ENCODE measurements at places on chromosomes 7 and 10.

- DNase-seq: peak; percentile 26
These were observed at the start of gene KCND2 for GRCh38 chr7:120272701-120273475. Gene KCND2 (plus strand): TSS chr7:120273175.

DNA sequence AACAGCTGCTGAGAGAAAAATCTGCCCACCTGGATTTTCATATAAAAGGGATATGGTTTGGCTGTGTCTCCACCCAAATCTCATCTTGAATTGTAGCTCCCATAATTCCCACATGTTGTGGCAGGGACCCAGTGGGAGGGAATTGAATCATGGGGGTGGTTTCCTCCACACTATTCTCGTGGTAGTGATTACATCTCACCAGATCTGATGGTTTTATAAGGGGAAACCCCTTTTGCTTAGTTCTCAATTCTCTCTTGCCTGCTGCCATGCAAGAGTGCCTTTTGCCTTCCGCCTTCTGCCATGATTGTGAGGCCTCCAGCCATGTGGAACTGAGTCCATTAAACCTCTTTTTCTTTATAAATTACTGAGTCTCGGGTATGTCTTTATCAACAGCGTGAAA, 20.8 kb upstream of the MKI67 start:
- DNase-seq: peak; percentile 10

- peak; percentile 20 for DNase-seq
These were observed 196.8 kb downstream of the RNLS start for GRCh38 chr10:88386204-88386788.

DNA sequence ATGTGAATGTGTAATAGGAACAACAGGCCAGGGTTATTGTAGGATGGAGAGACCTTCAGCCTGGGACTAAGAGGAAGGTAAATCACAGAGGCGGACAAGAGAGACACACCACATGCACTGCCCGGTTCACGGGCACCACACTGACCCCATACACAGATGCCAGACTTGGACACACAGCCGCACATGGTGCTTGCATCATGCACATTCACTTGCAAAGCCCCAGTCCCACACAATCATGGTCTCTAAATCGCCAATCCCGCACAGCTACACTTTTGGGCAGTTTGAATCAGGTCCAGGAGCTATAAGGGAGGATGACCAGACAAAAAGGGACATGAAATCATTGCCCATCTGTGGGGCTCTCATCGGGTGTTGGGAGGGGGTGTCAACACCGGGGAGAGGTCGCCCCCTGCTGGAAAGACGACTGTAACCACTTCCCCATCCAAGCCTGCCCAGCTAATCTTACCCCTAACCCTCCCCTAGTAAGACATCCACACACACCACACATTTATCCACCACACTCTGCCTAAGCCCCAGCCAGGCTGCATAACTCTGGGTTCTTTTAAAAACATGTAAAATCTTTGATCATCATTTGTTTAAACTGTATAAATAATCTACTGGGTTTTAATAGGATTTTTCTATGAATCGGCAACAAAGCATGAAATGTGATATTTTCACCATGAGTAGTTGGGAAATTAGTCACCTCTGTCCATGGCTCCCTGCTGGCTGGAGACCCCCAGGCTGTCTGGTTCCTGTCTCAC, 40.5 kb upstream of the SLF2 start:
- peak; percentile 44 for DNase-seq

DNA sequence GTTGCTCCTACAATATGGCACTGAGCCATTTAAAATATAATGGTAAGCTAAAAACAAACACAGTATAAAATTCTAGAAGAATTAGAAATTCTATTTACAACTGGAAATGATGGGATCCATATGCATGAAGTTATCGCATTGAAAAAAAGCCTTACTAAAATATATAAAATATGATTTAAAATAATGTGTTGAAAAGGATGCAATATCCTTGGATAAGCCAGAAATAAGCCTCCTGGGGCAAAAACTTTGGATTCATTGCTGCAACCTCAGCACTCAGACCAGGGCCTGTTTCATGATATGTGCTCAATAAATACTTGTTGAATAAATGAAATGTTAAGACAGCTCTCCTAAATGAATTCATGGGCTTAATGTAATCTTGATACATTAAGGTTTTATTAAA, 170.2 kb downstream of the SEM1 start:
- DNase-seq: no peak

DNA sequence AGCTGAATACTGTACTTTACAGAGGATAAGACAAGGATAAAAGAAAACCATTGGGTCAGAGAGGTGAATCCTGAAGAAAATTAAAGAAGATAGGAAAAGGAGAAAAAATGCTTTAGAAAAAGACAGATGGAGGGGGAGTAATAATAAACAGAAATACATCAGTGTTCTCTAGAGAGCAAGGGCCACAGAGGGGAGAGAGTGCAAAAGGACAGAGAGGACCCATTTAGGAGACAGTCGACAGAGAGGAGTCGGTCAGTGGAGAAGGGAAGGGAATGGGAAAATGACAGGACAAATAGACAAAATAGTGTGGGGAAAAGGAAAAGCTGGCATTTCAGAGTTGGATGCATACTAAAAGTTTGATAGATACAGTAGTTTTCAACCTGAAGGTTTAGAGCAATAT, 287.0 kb downstream of the DOCK4 start:
- no peak for DNase-seq

DNA sequence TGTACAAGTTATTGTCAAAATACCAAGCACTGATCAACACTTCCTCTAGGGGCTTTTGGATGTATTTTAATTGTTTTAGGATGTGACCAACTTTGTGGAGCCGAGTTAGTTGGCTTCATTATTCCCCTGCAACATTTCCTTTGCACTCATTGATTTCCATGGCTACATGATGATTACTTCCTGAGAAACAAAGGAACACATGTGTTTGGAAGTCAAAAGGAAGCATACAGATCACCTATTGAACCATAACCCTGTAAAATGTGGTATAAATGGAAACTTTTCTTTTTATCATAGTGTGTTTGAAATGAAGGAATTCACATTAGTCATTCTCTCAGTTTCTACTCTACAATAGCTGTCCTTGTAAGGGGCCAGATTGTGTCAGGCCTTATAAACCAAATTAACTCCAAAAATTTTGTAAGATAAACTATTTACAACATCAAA, 32.2 kb upstream of the EXOC6 start:
- no peak for DNase-seq
